ENCODE measurements at places on chromosomes 2 and 18.
A peak's percentile ranks its signal among the peaks of the same experiment; 100 is the strongest.

GRCh38 chr2:38634684-38635083 is 31.2 kb upstream of the GALM start:
- DNase-seq = peak; percentile 93

- DNase-seq = no peak
Measured at GRCh38 chr2:9657083-9657482, 26.3 kb upstream of the YWHAQ start.

GRCh38 chr18:79637921-79638909 is 41.4 kb upstream of the CTDP1 start:
- no peak for DNase-seq

DNA sequence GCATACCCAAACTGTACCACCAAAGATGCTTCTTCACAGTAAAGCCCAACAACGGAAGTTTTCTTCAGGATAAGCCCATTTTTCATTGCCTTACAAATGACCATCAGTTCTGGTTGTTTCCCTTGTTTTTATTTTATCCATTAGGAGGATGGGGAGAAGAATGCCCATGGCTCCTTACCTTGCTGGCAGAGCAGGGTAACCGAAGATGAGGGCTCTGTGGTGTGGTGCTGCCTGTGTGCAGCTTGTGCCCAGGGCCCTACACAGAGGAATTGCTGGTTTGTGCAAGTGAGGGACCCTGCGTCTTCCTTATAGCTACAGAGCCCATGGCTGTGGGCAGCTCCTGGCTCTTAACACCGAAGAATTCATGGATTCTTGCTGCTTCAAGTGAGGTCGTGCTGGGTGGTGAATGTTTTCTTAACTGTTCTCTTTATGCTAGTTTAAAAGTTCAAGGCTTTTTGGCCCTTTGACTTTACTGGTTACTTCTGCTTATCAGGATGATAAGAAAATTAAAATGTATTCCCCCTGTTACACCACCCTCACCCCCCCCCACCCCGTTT is 110.6 kb downstream of the MAP4K4 start:
- no peak for DNase-seq

- no peak for DNase-seq
Measured at GRCh38 chr18:76679259-76679658, 143.1 kb upstream of the ZNF236 start.

DNA sequence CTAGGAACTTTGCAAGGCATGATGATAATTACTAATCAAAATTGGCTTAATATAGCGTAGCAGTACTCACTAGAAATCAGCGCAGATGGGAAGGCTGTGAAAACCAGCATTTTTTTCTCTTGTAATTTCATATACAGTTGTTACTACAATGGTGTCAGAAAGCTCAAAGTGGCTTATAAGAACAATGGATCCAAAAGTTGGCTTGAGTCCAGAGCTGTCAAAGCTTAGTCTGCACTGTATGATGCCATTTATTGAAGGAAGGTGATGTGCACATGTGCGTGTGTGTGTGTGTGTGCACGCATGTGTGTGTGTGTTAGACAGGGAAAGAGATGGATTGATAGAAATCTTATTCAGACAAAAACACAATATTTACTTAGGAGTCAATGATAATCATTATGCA is 341.3 kb downstream of the TGIF1 start:
- DNase-seq = no peak

DNA sequence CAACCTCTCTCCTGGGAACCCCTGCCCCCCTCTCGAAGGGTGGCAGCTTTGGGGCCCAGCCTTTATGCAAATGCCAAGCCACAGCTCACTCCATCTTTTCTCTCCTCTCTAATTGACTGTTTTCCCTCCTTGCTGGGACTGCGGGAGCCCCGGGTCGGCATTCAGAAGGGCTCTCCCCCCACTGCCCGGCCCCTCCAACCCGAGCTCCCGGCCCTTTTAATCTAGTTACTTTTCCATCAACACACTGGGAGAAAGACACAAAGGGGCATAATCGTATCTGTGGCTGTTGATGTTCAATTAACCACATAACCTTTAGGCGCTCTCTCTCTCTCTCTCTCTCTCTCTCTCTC is 95.4 kb downstream of the INHBB start:
- no peak for DNase-seq

DNA sequence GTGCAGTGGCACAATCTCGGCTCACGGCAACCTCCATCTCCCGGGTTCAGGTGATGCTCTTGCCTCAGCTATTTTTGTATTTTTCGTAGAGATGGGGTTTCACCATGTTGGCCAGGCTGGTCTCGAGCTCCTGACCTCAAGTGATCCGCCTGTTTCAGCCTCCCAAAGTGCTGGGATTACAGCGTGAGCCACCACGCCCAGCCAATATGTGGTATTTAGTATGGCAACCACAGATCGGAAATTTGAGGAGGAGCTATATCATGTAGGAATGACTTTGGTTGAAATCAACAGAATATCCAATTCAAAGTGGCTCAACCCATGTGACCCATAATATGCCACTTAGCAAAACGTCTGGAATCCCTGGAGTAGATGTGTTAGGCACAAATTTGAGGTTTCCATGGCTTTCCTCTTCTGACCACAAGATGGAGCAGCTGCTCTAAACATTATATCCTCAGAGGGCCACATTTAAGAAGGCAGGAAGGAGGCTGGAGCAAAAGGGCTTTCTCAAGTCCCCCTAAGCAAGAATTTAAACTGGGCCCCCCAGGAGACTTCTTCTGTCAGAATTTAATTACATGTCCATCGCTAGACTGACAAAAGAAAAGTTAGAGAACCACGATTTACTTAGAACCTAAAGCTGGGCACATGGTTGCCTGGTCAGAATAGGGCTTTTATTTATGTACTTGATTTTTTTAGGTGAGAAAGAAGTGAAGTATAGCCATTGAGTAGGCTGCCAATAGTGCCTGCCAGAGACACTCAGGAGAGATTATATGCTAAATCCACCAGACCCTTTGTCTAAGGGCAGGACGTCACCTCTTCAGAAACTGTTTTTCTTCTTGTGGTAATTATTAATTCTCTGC is 49.6 kb upstream of the ITSN2 start:
- peak; percentile 57 for DNase-seq

- DNase-seq = peak; percentile 86
Measured at GRCh38 chr2:161136696-161137324, 23.4 kb upstream of the TANK start.

DNA sequence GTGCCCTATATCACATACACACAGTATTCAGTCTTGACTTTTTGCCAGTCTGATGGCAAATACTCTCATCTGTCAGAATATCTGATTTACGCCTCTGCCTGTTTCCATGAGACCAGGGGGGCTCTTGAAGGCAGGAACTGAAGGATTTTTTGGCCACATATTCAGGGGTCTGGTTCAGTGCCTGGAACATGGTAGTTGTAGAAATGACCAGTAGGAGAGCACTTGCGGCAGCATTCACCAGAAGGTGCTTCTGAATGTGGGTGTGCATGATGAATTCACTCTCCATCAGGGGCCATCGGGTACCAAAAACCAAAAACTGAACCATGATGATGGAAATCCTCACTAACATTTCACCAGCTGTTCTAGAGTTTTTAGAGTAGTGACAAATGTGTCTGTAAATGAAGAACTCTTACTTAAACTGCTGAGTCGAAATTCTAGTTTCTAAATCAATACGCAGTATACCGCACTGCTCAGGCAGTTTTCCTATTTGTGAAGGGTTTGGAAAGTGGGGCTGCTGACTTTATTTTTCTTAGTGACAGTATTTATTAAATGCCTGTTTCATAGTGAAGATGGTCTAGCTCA is 54.6 kb downstream of the MERTK start:
- no peak for DNase-seq

DNA sequence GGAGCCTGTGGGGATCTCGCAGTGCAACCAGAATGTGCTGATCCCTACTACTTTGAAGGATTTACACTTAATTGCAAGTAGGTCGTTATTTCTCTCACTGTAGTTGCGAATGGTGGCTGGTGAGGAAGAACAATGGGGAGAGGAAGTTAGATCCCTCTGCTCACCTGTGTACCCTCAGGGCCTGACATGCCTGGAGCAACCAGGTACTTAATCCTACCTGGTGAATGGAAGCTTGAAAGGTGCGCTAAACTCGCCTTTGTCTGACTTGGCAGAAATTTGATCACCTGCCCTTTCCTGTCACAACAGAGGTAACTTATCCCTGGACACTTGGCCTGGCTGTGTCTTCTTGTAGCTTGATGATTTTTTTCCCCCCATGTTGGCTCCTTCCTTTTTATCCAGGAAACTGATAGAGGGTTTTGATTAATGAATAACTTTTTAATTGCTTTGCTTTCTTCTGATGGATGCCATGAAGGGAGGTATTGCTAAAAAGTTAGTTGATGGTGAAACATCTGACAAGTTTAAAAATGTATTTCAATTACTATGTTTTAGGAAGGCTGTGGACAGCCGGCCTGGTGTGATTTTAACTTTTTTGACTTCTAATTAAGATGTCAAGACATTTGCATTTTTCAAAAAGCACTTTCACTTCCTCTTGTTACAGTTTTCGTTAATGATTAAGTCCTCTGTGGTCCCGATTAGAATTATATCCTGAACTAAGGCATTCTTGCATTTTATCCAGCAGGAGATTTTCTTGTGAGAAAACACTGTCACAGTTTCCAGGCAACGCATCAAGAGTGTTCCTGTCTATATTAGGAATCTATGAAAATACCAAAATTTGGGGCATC is 9.2 kb downstream of the SGPP2 start:
- DNase-seq = no peak

DNA sequence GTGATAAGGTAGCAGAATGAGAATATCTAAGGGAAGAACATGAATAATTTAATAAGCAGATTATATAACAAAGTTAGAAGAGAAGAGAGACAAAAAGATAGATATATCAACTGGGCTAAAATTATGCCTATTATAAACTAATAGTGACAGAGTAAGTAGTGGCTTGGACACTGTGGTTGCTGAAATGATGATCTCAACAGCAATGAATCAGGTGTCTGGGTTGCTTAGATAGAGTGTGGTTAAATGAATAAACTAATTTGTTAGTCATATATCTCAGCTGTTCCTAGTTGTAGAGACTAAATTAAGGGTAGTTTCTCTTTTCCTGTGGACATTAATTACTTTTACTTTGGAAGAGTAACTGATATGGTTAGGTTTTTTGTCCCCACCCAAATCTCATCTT is 1485.4 kb upstream of the CELF4 start:
- DNase-seq = no peak

GRCh38 chr18:79383388-79384056 is 12.2 kb upstream of the NFATC1 start:
- no peak for DNase-seq

DNA sequence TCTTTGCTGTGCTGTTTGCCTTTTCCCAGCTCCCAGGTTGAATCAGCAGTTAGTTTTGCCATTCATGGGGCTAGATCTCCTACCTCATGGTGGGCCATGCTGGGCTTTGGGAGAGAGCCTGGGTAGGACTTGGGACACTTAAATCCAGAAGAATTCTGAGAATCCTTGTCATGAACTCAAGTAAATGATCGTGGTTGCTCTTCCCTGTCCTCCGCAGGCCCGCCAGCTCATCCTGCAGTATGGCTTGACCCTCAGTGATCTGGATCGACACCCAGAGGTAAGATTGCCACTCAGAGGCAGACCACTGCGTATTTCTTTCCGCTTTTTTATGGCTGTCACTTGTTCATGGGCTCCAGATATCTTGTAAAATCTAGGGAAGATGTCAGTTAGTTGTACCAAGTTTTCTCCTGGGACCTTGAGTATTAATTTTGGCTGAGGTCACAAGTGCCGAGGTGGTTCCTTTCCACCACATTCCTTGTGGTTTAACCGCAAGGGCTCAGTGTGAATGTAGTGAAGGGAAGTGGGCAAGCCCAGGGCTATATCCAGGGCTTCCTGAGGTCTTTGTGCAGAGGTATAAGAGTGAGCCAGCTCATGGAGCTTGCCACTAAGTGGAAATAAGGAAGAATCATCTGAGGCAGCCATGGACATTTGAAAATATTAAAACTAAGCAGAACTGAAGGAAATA is 37.7 kb downstream of the RPIA start:
- peak; percentile 95 for DNase-seq

DNA sequence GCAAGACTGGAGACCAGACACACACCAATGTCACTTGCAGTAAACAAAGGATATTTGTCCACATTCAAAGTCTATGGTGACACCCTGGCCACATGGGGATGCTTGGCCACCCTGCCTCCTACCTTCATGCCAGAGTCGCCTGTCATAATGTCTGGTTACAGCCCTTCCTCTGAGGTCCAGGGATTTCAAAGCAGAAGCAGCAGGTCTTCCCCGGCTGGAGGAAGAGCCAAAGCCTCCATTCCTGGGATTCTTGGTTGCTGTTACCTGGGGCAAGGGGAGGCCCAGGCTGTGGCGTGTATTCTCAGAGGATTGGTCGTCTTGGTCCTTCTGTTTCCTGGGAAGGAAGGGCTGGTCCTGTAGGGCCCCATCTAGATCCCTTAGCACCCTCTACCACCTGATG is 2.3 kb upstream of the ALPP start:
- no peak for DNase-seq

GRCh38 chr2:12317814-12318426 is 398.8 kb upstream of the TRIB2 start:
- DNase-seq = no peak

DNA sequence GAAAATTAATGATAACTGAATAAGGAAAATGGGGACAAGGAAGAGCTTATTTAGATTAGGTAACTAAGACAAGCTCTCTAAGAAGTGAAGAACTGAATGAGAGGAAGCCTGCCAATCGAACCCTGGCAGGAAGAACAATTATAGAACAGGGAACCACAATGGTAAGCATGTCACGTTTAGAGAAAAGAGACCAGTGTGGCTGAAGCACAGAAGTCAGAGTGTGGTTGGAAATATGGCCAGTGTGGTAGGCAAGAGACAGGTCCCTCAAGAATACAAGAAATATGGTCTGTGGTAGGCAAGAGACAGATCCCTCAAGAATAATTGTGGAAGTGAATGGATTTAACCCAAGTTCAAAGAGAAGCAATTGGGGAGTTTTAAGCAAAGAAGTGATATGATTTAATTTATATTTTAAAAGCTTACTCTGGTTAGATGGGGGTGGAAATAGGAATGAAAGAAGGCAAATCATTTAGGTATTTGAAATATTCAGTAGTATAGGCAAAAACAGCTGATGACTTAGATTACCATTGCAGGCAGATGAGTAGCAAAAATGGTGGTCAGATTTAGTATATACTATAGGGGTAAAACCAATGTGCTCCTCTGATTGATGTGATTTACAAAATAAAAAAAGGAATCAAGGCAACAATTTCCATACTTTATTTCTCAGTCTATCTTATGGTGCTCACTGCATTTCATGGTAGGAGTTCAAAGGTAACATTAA is 38.8 kb upstream of the ERMN start:
- peak; percentile 93 for DNase-seq

DNA sequence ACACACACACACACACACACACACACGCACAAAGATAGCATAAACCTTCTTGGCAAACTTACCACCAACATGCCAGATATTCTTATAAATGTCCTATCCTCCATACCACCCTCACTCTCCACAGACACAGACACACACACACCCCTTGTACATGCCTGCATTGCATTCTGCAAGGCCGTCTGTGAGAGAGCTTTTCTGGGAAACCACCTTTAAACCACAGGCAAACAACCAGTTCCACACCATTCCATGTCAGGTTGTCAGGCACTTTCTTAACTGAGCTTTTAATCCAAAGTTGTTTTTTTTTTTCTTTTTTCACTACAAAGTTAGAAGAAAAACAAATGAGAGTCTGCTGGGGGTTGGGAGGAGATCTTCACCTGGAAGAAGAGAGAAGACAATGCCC is 221.1 kb downstream of the C1D start:
- no peak for DNase-seq
